Breast epithelium (tissue), 4 donors: ENCODE measurements at places on chromosomes 16 and 17. TPM values are rescaled to one million over a fixed set of nuclear protein-coding genes. Genes with fewer than 3 reads are reported as not detected.
A peak's percentile ranks its signal among the peaks of the same experiment; 100 is the strongest.

DNA sequence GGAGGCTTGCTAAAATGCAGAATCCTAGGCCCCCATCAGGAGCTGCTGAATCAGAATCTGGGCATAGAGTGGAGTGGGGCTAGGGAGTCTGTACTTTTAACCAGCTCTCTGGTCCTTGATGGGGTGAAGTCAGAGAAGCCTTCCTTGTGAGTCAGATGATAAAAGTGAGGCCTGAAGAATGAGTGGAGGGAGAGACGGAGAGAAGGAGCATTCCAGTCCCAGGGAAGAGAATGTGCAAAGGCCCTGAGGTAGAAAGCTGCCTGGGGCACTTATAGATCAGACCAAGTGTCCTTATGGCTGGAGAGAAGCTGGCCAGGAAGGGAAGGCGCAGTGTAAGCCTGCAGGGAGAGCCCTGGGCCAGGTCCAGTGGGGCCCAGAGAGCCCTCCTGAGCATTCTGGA lies 235.1 kb upstream of the NLRP1 start:
- DNase-seq, result no peak

CX3CL1 gene
- 6.2 TPM for total RNA-seq

DNA sequence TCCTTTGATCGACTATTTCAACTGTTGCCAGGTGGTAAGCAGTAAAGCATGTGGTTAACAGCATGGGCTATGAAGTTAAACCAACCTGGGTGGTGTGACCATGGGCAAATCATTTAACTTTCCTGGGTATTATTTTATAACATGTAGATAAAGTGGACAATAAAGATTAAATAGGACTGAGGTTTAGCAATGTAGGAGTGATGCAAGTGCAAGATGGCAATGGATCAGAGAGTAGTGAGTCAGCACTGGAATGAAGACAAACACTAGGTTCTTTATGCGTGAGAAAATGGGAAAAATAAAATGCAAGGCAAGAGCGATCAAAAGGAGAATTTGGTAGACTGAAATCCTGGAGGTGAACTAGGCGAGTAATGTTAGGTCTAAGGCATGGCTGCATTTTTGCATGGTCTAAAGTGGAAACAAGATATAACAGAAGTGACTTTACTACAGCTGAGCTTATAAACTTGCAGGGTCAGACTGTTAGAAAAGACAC lies 222.4 kb upstream of the AXIN2 start:
- DNase-seq, result no peak

SYNGR3 gene
- 0.64 TPM for total RNA-seq

- no peak for DNase-seq
Observed at GRCh38 chr16:20214401-20214800, 112.9 kb downstream of the GP2 start.

FBXW10 gene
- not detected for total RNA-seq

DNA sequence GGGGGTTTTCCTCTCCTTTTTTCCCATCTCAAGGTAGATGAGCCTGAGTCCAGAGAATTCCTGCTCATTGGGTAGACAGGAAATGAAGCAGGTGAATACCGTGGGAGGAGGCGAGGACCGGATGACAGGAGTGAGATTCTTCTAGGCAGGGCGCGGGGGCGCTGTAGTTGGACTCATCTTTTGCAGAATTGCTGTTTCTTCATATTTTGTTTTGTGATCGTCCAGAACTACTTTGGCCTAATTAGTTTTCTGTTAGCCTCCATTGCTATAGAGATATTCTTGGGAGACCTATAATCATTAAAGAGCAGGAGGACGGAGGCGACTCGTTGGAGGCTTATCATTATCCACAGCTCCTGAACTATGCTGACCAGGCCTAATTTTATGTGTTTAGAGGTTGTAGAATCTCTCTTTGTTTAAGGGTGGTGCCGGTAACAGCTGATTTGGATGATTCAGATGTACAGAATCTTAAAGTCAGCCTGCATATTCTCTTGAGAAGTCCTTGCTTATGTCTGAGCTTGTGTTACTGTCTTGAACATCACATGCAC lies 650 bp downstream of the ATP6V0A1 start:
- peak; percentile 70 for DNase-seq

TBC1D3G gene
- not detected for total RNA-seq

VMO1 gene
- 0.98 TPM for total RNA-seq

NPIPB8 gene
- not detected for total RNA-seq

- no peak for DNase-seq
Observed at GRCh38 chr17:78997231-78997741, 12.3 kb downstream of the CANT1 start.

DNA sequence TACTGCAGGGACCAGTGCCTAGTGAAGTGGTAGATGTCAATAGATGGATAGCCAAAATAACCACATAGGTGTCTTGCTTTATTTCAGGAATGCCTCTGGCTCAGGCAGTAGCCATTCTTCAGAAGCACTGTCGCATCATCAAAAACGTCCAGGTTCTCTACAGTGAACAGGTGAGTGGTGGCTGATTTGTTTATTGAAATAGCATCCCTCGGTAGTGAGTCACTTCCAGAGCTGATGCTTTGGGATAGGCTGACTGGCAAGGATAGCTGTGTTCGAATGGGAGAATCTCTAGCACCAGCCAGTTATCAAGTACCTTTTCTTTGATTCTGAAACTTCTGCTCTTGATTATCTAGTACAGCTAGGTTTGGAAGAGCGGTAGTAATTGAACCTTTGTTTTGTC lies 10.3 kb downstream of the PHAF1 start:
- DNase-seq, result no peak

ZNF423 gene
- 4.7 TPM for total RNA-seq

- no peak for DNase-seq
Observed at GRCh38 chr16:1157639-1158455, 4.9 kb downstream of the CACNA1H start.

NOTUM gene
- total RNA-seq, result not detected

PRSS8 gene
- total RNA-seq, result not detected

DNA sequence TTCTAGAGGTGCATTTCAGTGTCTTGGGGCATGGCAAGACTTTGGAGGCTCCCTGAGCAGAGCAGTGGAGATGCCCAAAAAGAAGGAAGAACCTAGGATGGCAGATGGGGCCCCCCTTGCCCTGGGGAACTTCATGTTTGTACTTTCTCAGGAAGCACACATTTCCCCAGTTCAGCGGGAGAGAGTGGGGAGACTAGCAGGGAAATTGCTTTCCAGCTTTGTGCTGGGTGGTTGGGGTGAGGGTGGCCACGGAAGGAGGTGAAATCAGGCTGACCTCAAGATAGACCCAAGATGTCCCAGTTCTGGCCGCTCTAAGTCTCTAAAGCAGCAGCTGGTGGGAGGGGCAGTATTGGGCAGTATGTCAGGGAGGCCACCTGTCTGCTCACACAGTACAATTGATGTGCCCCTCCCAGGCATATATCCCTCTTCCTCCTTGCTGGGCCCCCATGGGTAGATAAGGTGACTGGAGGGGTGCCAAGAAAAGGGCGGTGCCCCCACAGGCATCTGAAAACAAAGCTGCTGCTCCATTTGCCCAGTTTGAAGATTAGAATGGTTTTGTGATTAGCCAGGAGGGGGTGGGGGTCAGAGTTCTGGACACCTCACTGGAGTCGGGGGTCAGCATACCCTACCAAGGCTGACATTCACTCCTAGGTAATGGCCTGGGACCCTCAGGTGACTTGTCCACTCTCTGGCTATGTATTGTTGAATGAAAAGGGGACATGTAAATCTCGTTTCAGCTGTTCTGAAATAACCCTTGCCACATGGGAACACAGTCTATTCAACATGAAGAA lies 17.1 kb upstream of the NAGLU start:
- no peak for DNase-seq

LRRC37A gene
- total RNA-seq, result 4.3 TPM

CD300E gene
- total RNA-seq, result 0.32 TPM

DNA sequence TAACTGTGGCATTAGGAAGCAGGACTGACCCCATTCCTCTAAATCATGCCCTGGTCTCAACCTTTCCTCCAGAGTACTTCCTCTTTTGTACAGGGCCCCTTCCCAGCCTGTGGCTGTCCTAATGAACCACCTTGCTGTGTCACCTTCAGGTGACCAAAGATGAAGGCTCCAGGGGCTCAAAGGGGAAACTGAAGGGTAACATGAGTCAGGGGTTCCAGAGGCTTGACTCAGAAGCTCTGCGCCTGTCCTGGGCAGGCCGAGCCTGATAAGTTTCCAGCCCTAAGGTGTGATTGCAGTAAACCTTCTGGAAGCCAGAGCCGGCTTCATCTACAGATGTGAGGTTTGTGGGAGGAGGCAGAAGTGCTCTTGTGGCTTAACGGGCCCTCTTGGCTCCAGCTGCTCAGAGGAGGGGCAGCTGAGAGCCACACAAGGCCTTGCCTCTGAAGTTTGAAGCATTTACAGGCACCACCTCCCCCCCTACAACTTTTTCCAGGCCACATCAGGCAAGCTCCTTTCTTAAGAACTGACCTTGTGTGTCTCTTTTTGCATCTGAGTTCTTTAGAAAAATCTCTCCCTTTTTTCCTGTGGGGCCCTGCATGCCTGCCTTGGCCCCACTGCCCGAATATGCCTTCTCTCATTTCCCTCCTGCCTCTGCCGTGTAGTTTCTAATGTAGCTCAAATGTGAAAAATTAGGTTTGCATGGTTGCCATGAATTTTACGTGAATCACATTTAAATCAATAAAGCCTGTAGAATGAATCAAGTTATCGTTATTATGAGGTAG lies 149.9 kb downstream of the CLEC16A start:
- no peak for DNase-seq

- DNase-seq, result no peak
Observed at GRCh38 chr16:19948186-19949104, 63.8 kb upstream of the GPRC5B start.

TBC1D3C gene
- not detected for total RNA-seq

HOXB5 gene
- 2.0 TPM for total RNA-seq

DNA sequence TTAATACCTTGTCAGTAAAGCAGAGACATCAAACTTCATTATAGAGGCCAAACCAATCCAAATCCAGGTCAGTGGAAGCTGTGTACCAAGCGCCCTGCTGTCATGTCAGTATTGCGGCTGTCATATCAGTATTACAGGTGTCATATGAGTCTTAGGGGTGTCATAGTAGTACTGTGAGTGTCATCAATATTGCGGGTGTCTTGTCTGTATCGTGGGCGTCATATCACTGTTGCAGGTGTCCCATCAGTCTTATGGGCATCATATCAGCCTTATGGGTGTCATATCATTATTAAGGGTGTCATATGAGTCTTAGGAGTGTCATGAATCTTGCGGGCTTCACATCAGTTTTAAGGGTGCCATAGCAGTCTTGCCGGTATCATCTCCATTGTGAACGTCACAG lies 6.0 kb upstream of the PRDM7 start:
- DNase-seq, result no peak

- no peak for DNase-seq
Observed at GRCh38 chr17:1796800-1797199, 32.9 kb downstream of the SMYD4 start.

- DNase-seq, result no peak
Observed at GRCh38 chr17:76247304-76247703, 7.0 kb upstream of the RNF157 start.

DNA sequence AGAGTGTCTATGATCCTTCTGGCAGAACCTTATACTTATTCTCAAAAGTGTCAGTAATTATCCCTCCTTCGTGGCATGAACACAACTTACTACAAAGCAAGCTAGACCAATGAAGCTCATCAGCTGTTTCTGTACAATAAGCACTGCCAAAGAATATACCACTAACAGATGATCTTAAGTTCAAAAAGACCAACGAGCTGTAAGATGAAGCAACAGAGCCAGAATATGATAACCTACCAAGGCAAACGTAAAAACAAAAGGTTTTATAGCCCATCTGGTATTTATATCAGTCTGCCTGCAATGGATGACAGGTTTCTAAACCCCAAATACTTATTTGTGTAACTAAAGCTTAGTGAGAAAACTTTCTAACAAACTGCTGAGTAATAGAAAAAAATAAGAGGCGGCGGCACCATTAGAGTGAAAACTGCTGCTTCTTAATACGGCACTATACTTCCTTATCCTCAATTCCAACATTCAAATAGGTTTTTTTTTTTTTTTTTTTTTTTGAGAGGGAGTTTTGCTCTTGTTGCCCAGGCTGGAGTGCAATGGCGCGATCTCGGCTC lies 22.1 kb downstream of the NME2 start:
- no peak for DNase-seq

GRCh38 chr17:9330141-9330540 lies 245.5 kb downstream of the STX8 start:
- DNase-seq, result no peak

- no peak for DNase-seq
Observed at GRCh38 chr17:54813896-54814295, 86.8 kb upstream of the TOM1L1 start.

DNA sequence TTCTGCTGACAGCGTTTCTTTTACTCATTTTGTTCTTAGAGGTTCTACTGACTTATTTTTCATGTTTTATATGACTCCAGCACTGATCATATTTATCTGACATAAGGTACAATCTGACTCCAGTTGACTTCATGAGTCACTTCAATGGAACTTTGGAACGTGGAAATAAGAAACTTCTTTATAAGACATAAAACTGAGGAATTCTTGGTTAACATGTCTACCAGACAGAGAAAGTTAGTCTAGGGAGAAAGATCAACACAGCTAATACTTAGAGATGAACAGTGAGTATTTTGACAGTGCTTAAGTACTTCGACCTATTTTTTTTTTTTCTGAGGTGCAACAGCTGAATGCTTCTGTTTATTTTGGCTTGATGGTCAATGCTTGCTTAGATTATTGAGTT lies 679.5 kb downstream of the KCNJ2 start:
- DNase-seq, result no peak

DNA sequence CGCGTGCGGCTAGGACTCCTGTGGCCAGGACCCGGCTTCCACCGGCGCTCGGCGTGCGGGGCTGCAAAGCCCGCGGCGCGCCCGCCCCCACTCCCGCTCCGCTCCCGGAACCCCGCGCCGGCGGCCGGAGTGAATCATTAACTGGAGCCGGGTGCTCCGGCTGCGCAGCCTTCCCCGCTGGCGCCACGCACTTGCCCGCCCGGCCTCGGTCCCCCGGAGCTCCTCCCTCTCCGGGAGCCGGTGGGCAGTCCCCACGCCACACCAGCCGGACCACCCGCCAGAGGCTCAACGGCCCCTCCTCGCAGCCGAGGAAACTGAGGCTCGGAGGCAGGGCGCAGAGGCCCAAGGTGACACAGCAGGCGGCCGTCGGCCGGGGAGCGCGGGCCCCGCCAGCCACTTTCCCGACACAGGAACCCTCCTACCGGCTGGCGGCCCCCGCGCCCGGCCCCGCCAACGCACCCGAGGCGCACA lies 580 bp downstream of the BCAR1 start:
- no peak for DNase-seq

TAC4 gene
- not detected for total RNA-seq

PRKCB gene
- total RNA-seq, result 1.3 TPM

- DNase-seq, result no peak
Observed at GRCh38 chr16:53737552-53737951, 33.6 kb downstream of the FTO start.

DNA sequence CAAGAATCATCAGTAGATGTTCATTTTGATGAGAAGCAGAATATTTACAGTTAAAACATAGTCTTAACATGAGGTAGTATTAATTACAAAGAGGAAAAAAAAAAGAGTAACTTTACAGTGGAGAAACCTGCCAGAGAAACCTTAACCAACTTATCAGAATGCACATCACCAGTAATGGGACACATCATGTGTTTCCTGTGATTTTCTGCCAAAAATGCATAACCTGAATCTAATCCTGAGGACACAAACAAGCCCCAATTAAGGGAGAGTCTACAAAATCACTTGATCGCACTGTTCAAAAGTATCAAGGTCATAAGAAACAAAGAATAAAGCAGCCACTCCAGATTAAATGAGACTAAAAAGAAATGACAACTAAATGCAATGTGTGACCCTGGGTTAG lies 18.2 kb upstream of the QRICH2 start:
- DNase-seq, result no peak

C16orf74 gene
- total RNA-seq, result 6.7 TPM

MGAT5B gene
- total RNA-seq, result 0.33 TPM

GPR142 gene
- total RNA-seq, result not detected
